ENCODE measurements at places on chromosomes 7 and 10.

- DNase-seq, result peak; percentile 48
These were observed 41.2 kb upstream of the VCL start for GRCh38 chr10:73956476-73957359.

DNA sequence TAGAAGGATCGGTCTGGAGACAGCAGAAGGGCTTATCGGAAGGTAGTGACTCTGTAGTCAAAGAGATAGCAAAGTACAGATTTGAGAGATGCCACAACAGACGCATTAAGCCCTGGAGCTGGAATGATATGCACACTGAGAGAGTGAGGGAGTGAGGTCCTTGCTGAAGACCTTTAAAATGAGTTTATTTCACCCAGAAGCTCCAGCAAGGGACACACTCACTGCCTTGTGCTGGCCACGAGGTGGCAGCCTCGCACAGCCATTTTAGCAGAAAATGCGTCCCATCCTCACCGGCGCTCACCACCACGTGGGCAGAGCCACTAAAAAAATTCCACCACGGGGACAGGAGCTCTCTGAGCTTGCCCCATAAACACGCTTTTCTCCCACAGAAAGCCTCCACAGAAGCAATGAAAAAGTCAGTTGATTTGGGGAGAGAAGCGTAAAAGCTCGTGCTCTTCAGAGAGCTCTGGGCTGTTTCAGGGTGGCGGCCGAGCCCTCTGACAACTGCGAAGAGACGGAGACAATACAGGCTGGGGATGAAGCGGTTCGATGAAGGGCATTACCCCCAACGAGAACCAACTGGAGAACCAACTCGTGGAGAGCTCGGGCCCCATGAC is 163.0 kb upstream of the KLF14 start:
- peak; percentile 87 for DNase-seq

DNA sequence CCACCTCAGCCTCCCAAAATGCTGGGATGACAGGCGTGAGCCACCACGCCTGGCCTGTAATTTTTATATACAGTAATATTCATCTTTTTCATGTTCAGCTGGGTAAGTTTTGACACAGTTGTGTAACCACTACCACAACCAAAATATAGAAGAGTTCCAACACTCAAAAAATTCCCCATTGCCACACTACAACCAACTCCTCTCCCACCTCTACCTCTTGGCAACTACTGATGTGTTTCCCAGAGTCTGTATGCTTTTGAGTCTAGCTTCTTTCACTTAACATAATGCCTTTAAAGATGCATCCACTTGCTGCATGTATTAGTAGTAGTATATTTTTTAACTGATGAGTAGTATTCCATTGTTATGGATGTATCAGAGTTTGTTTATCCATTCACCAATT is 90.7 kb downstream of the SRPK2 start:
- no peak for DNase-seq

DNA sequence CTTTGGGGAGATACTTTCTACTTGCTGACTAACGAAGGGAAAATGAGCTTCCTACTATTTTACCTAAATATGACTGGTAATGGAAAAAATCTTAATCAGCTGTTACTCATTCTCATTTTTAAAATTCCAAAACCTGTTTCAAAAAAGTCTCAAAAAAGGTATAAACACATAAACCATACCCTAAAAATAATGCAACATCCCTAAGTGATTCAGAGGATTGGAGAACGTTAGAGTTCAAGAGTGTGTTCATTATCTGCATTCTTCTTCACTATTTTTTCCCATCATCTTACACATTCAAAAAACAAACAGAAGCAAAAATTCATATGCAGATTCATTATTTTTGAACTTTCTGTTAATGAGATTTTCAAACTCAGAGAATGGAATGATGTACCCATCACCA is 150.4 kb upstream of the GNAI1 start:
- DNase-seq, result peak; percentile 78

- DNase-seq, result no peak
These were observed 5.0 kb downstream of the GPER1 start for GRCh38 chr7:1092806-1093501.

GRCh38 chr10:72335394-72336258 is 19.1 kb downstream of the DNAJB12 start:
- no peak for DNase-seq

DNA sequence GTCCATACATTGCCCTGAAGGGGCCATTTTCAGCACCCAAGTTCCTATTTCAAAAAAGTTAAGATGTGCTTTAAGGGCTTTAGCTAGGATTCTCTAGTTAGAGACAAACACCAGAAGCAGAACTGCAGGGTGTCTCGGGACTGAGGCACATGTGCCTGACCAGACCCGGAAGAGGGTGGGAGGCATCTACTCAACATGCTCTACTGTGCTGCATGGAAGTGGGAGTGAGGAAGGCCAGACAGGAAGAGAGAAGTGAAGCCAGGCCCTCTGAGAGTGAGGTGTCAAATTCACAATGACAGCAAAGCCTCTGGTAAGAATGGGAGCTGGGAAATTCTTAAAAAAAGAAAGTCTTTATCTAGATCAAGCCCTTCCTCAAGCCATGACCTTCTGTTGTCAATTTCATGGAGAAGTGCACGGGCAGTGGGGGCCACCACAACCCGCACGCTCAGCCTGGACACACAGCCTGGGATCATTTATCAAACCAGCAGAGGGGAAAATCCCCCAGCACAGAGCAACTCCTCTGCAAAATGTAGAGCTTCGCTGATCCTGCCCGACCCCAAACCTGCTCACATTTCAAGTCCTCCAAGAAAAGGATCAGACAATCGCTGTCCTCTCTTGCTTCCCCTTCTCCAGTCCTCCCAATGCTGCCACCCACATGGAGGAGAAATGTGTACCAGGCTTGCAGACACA is 38.7 kb downstream of the PLXNA4 start:
- DNase-seq, result no peak
